ENCODE measurements at places on chromosomes 13 and 19.

GRCh38 chr19:45560686-45561085 lies 23.9 kb downstream of the OPA3 start:
- peaks cover 43% of the 10 kb centered on the region for H3K4me1 ChIP-seq
- no peak overlapping the region for H3K27ac ChIP-seq
- peaks cover 2% of the 10 kb centered on the region for H3K36me3 ChIP-seq
- DNase-seq, result no peak
- no peak overlapping the region for H3K4me3 ChIP-seq

DNA sequence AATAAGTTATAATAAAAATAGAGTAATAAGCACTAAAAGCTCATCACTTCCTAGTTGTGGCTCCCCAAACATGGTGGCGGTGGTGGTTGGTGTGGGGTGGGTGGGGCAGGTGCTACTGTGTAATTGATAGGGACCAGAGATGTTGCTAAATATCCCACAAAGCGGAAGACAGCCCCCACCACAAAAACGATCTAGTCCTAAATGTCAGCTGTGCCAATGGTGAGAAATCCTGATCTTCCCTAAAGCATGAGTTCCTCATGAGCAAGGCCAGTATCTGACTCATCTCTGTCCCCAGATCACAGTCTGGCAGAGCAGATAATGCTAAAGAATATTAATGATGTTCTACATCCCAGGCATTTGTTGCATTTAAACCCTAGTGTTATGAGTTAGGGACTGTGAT lies 1.9 kb upstream of the EDDM13 start:
- no peak overlapping the region for H3K4me3 ChIP-seq
- H3K36me3 ChIP-seq, result peaks cover 5% of the 10 kb centered on the region
- no peaks in the 10 kb centered on the region for H3K4me1 ChIP-seq
- DNase-seq, result no peak
- no peaks in the 10 kb centered on the region for H3K27me3 ChIP-seq

DNA sequence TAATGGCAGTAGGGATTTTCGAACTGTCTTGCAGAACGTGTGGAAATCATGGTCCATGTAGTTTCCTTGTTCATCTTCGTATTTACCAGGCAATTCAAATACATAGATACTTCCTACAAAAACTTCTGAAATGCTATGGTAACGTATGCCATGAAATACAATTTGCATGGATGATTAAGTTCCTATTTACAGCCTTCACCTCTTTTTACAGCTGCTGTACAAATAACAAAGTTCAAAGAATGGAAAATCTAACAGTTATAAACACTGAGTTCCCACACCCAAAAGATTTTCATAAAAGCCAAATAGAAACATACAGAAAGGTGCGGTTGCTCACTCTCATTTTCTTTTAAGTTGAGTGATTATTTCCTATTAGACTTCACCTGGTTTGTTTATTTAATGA lies 115.8 kb upstream of the TNFSF11 start:
- no peak for DNase-seq
- no peak overlapping the region for H3K27ac ChIP-seq
- peaks cover 40% of the 10 kb centered on the region for H3K36me3 ChIP-seq
- H3K27me3 ChIP-seq, result no peaks in the 10 kb centered on the region
- H3K4me3 ChIP-seq, result no peak overlapping the region

GRCh38 chr19:42242069-42242511 lies 312 bp downstream of the GSK3A start:
- peak overlapping the region; percentile 92 for H3K4me3 ChIP-seq
- peak; percentile 35 for DNase-seq
- H3K27me3 ChIP-seq, result no peaks in the 10 kb centered on the region
- peak overlapping the region; percentile 88 for H3K27ac ChIP-seq
- peaks cover 53% of the 10 kb centered on the region for H3K4me1 ChIP-seq
- H3K36me3 ChIP-seq, result peaks cover 27% of the 10 kb centered on the region

DNA sequence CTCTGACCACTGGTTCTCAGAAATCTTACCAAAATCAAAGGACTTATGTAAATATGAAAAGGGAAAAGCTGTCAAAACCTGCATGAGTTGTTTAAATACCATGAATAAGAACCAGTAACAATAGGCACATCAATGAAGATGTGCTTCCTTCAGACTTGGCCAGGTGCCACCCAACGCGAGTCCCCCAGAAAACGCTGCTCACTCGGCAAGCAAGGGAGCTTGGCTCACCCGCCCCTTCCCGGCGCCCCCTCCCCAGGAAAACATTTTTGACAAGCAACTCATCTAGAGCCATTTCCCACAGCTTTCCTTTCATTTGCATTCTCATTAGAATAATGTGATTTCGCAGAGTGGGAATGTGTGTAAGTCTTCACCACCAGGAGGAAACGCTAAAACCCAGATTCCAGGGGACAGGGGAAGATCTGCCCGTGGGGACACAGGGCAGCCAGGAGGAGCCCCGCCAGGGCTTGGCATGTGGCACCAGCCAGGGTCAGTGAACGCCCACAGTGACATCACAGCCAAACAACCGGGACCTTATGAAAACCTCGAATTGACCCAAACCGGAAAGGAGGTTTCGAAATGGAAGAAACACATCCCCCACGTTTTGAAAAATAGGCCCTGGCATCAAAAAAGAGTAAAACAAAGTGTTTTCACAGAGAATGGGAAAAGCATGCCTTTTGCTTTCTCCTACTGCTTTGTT lies 366.2 kb upstream of the TSHZ3 start:
- H3K27me3 ChIP-seq, result no peaks in the 10 kb centered on the region
- H3K36me3 ChIP-seq, result no peaks in the 10 kb centered on the region
- no peaks in the 10 kb centered on the region for H3K4me1 ChIP-seq
- no peak overlapping the region for H3K27ac ChIP-seq

- no peaks in the 10 kb centered on the region for H3K36me3 ChIP-seq
- H3K27ac ChIP-seq, result no peak overlapping the region
- H3K4me3 ChIP-seq, result no peak overlapping the region
These were observed 24.0 kb upstream of the ZNF492 start for GRCh38 chr19:22610121-22610520.

DNA sequence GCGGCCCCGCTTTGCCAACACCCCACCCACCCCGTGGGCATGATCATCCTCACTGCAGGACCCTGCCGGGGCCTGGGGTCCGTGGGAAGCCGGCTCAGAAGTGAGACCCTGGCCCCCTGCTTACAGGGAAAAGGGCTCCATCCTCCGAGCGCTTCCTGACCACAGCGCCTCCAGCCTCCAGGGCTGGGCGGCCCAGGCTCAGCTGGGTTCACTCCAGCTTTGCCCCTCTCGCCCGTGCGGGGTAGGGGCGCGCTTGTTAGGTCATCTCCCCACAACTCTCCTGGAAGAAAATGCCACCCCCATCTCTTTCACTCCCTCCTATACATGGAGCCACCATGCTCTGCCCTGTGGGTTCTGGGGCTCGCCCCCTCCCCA lies 6.6 kb upstream of the C1QTNF9B start:
- H3K4me3 ChIP-seq, result no peak overlapping the region
- no peak for DNase-seq
- H3K36me3 ChIP-seq, result no peaks in the 10 kb centered on the region
- H3K27ac ChIP-seq, result no peak overlapping the region
- H3K4me1 ChIP-seq, result peaks cover 6% of the 10 kb centered on the region

GRCh38 chr13:83804356-83804962 lies 77.8 kb downstream of the SLITRK1 start:
- DNase-seq, result no peak
- no peaks in the 10 kb centered on the region for H3K27me3 ChIP-seq
- no peaks in the 10 kb centered on the region for H3K36me3 ChIP-seq
- no peak overlapping the region for H3K4me3 ChIP-seq
- no peaks in the 10 kb centered on the region for H3K4me1 ChIP-seq
- H3K27ac ChIP-seq, result no peak overlapping the region

GRCh38 chr13:30774214-30774730 lies 38.9 kb downstream of the ALOX5AP start:
- no peak for DNase-seq
- peak overlapping the region; percentile 43 for H3K27ac ChIP-seq
- H3K4me1 ChIP-seq, result peaks cover 21% of the 10 kb centered on the region
- H3K27me3 ChIP-seq, result no peaks in the 10 kb centered on the region
- H3K4me3 ChIP-seq, result peak overlapping the region; percentile 5

DNA sequence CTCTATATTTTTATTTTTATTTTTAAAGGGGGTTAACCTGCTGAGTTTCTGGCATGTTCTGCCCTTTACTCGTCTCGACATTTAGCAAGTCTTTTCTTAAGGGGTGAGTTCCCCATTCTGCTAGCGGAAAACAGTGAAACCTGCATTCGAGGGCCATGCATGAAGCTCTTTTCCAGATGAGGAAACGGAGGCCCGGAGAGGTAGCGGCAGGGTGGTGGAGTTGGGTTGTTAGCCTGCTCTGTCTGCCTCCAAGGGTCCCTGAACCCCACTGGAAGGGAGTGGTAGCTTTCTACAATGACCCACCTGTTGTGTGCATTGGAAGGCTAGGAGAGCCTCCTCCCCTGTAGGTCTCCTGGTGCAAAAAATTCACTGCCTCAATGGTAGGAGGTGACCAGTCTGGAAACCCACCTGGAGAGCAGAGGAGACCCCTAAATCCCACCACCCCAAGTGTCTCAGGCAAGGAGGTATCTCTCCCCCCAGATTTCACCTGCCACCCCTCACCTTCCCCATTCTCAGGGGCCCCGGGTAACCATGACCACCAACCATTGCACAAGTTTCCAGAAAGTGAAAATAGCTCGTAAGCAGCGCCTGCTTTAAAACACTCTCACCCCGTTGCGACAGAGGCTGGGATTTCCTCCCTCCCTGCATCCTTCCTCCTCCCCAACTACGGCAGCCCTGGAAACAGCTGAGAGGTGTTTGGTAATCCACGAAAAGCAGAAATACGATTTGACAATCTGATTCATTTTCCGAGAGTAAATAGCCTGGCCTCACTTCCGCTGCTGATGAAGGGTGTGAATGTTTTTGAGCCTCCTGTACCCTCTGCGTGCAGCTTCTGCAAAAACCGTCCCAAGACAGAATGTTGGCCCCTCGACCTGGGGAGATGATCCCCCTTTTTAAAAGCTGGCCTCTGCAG lies 3.5 kb downstream of the KLF2 start:
- H3K27me3 ChIP-seq, result peaks cover 27% of the 10 kb centered on the region
- peak; percentile 45 for DNase-seq
- H3K36me3 ChIP-seq, result peaks cover 14% of the 10 kb centered on the region
- H3K27ac ChIP-seq, result peak overlapping the region; percentile 38
- H3K4me1 ChIP-seq, result peaks cover 63% of the 10 kb centered on the region
- peak overlapping the region; percentile 65 for H3K4me3 ChIP-seq

DNA sequence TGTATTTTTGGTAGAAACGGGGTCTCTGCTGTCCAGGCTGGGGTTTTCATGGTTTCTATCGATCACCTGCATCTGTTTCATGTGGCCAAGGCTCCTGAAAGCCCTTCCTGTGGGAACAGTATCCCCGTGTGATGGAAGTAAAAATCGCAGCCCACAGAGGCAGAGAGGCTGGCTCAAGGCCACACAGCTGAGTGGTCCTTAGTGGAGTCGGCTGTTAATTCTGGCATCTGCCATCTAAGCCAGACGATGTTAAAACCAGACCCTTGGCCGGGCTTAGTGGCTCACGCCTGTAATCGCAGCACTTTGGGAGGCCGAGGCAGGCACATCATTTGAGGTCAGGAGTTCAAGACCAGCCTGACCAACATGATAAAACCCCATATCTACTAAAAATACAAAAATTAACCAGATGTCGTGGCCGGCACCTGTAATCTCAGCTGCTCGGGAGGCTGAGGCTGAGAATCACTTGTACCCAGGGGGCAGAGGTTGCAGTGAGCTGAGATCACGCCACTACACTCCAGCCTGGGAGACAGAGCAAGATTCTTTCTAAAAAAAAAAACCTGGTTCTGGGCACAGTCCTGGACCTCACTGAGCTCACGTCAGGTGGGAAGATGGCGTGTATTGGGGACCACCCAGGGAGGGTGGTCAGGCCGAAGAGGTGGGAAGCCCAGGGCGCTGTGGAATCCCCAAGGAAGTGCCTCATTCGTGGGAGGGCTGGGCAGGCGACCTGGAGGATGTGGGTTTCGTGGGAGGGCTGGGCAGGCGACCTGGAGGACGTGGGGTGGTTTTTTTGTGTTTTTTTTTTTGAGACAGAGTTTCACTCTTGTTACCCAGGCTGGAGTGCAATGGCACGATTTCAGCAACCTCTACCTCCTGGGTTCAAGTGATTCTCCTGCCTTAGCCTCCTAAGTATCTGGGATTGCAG lies 18.5 kb upstream of the MISP start:
- H3K27me3 ChIP-seq, result peaks cover 2% of the 10 kb centered on the region
- no peaks in the 10 kb centered on the region for H3K36me3 ChIP-seq
- no peak overlapping the region for H3K27ac ChIP-seq
- DNase-seq, result no peak
- peaks cover 9% of the 10 kb centered on the region for H3K4me1 ChIP-seq

DNA sequence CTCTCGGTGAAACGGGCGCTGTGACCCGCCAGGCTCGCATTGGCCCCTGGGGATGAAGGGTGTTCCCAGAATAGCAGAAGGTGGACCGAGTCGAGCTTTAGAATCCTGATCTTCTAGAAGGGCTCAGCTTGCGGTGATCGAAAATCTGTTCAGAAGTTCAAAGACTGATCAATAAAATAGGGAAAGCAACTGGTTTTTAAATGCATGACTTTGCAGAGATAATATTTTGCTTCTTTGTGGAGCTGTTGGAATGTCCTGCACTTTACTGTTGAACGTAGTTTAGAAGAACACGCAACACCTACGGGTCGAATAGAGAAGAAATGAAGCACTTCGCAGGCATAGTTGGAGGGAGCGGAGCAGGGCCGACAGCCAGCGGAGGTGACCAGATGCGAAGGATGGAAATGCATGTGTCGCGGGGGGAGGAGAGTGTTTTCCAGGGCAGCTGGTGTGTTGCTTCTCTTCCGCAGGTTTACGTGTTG lies 766 bp downstream of the CEBPG start:
- no peaks in the 10 kb centered on the region for H3K27me3 ChIP-seq
- peak overlapping the region; percentile 98 for H3K4me3 ChIP-seq
- H3K27ac ChIP-seq, result peak overlapping the region; percentile 92
- peaks cover 18% of the 10 kb centered on the region for H3K36me3 ChIP-seq
- H3K4me1 ChIP-seq, result peaks cover 56% of the 10 kb centered on the region
- DNase-seq, result peak; percentile 19

GRCh38 chr19:45253396-45254027 lies 2.4 kb downstream of the MARK4 start:
- no peaks in the 10 kb centered on the region for H3K36me3 ChIP-seq
- DNase-seq, result peak; percentile 14
- H3K27ac ChIP-seq, result no peak overlapping the region
- H3K4me1 ChIP-seq, result peaks cover 32% of the 10 kb centered on the region
- H3K27me3 ChIP-seq, result peaks cover 2% of the 10 kb centered on the region

GRCh38 chr19:45773384-45773783 lies 4.3 kb upstream of the SIX5 start:
- DNase-seq, result no peak
- H3K4me3 ChIP-seq, result no peak overlapping the region
- peaks cover 11% of the 10 kb centered on the region for H3K27me3 ChIP-seq
- H3K27ac ChIP-seq, result no peak overlapping the region

DNA sequence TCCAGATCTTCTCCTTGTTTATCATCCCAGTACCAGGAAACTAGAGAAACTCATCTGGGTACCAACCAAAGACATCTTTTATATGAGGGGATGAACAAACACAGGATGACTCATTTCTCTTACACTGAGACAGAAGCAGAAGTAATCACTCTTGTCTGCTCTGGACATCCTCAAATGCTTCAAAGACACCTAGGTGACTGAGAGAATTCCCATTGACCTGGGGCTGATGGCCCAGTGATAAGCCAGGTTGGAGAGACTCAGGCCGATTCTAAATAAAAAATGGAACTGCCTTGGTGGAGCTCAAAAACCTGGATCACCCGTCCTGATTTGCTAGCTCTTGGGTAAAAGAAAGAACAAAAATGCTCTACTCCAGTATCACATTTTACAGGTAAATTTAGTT lies 182.2 kb downstream of the ZNF486 start:
- no peak overlapping the region for H3K4me3 ChIP-seq
- H3K27ac ChIP-seq, result no peak overlapping the region
- no peaks in the 10 kb centered on the region for H3K27me3 ChIP-seq
- DNase-seq, result no peak
- H3K36me3 ChIP-seq, result no peaks in the 10 kb centered on the region
- no peaks in the 10 kb centered on the region for H3K4me1 ChIP-seq
